ENCODE measurements at places on chromosomes 11 and 22. TPM values are rescaled to one million over a fixed set of nuclear protein-coding genes. Genes with fewer than 3 reads are reported as not detected.

Gene SCN2B
- total RNA-seq: 0.06 TPM

Gene POU2AF1
- total RNA-seq: 0.70 TPM

Gene UBQLNL
- total RNA-seq: 0.24 TPM

Gene ABTB2
- total RNA-seq: 2.1 TPM

Gene YAP1
- total RNA-seq: 16.7 TPM

Gene ANO5
- 5.4 TPM for total RNA-seq

Gene VSIG10L2
- 0.28 TPM for total RNA-seq

Gene GRIK4
- total RNA-seq: not detected

Gene RPS25
- 863 TPM for total RNA-seq

Gene MPZL3
- total RNA-seq: 6.1 TPM

Gene KCNK7
- total RNA-seq: not detected

Gene LPXN
- total RNA-seq: 4.8 TPM

Gene YPEL4
- not detected for total RNA-seq

Gene OVOL1
- total RNA-seq: 1.6 TPM

Gene PRSS23
- total RNA-seq: 11.3 TPM

Gene PHOX2A
- total RNA-seq: not detected

GRCh38 chr22:47175151-47176025, 412.9 kb downstream of the TBC1D22A start:
- DNase-seq: no peak

DNA sequence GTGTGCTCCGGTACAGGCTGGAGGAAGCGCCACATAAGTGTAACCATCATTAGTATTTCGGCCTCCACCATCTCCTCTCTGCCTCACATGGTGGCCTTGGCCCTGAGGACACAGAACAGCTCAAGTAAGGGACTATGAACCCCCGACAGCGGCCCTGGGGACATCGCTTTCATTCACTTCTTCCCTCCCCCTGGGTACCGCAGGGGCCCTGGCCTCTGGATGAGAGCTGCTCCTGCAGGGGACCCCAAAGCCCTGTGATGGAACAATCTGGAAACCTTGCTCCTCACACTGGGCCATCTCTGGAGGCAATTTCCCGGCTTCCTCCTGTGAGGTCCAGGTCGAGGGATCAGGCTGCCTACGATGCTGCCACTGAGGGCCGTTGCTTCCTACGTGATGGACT, 565.5 kb downstream of the BRD1 start:
- DNase-seq: no peak

DNA sequence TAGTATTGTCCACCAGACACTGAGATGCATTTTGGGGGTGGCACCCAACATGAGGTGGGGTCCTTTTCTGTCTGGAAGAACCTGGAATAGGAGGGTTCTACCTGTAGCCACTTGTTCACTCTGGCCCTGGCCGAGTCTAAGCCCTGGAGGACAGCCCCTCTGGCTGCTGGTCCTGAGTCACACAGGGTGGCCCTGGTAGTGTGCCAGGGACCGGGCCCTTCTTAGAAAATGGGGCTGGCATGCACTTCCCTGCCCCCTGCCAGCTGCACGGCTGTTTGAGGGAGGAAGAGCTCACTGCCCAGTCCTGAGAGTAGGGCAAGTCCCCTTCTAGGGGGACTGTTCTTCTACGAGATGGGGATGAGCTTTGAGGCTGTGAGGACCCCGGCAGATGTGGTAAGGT, 2.2 kb downstream of the PLCB3 start:
- no peak for DNase-seq

GRCh38 chr22:43191831-43192230, 4.9 kb upstream of the TTLL12 start:
- no peak for DNase-seq

DNA sequence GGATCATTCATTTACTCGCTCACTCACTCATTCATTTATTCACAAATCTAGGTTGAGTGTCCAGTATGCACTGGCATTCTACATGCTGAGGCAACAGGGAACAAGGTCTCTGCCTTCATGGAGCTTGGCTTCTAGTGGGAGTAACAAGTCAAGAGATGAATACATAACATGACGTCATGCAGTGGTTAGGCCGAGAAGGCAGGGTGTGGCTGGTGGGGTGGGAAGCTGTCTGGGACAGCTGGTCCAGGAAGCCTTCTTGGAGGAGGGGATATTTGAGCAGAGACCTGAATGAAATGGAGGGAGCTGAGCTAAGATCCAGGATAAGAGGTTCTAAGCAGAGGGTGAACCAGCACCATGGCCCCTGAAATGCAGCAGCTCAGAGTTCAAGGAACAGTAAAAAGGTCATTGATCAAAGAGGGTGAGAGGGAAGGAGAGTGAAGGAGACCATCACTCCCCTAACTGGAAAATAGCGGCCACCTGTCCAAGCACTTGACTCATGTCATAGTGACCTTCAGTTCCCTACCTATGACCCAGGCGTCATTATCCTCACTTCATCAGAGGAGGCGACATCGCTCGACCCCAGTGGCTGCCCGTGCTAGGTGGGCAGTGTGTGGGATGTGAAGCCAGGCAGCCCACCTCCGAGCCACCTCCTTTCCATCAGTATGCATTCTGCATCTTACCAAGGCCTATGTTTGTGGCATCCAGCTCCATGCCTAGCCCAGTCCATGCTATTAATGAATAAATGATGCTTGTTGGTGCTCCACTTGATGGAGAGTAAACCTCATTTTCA, 105.0 kb downstream of the TSPAN18 start:
- DNase-seq: no peak

DNA sequence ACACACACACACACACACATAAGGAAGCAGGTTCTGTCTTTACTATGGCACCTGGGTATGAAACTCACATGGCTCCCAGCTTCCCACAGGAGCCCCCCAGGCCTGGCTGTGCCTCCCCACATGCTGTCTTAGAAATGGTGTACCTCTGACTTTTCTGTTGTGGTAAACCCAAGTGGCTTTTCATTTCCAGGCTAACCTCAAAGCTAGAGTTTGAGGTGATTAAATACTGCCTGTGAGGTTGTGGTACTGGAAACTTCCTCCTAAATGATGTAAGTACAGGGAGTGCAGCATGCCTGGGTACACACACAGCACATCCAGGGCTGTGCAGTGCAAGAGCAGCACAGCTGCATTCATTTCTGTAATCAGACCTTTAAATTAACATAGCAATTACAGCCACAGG, 34.4 kb downstream of the ME3 start:
- DNase-seq: no peak

- no peak for DNase-seq
Measured at GRCh38 chr11:3950996-3951660, 95.7 kb downstream of the STIM1 start.

DNA sequence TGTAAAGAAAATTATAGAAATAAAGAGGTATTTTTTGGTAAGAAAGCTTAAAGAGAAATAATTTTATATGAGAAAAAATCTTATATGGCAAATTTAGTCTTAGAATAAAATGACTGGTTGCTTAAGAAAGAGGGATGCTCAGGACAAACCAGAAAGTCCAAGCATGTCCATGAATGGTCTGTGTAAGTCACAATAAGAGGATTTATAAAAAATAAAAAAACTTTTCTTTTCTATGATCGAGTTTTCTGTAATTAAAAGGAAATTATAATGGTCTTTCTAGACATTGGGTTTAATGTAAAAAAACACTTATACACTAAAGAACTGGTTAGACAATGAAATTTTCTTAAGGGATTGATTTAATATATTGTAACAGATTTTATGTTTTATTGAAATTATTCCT, 819.6 kb downstream of the TBC1D22A start:
- DNase-seq: no peak

- DNase-seq: no peak
Measured at GRCh38 chr11:121556937-121557336, 104.2 kb upstream of the SORL1-AS1 start.

GRCh38 chr11:2310073-2310785, 8.4 kb downstream of the TSPAN32 start:
- peak; percentile 11 for DNase-seq

- no peak for DNase-seq
Measured at GRCh38 chr11:3683039-3683438, 11.9 kb upstream of the CHRNA10 start.

DNA sequence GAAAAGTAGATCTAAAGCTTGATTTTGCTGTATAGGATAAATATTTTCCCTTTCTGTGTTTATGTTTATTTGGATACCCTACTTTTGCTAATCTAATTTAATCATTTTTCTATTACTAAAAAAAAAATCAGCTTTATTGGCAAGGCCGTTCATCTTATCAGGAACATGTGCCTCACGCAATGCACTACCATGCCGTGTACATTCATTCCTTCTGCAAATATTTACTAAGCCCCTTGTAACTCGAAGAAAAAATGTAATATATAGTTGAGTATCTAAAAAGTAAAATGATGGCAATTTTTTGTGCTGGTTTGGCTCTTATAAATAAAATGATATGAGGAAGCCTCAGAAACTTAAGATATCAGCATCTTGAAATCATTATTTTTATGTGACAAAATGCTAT, 8.9 kb downstream of the UVRAG start:
- no peak for DNase-seq

DNA sequence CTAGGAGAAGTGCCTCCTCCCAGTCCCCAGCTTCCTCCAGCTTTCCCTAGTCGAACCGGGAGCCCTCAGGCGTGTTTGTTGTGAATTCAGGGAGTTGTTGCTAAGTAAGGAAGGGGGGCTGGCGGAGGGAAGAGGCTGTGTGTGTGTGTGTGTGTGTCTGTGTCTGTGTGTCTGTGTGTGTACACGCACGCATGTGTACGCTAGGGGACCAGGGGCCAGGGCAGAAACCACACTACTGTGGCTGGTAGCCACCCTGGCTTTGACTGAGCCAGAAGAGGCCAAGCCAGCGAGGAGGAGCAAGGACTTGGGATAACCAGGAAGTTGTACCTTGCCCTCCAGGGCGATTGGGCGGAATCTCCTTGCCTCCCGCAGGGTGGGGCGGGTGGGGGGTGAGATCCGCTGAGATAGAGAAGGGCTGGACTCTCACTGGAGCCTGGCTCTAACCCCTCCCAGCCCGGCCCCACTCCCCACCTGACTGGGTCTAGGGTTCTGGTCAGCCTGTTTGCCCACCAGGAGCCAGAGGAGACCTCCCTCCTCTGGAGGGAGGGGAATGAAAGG, 7.5 kb downstream of the BCL9L start:
- peak; percentile 64 for DNase-seq

- no peak for DNase-seq
Measured at GRCh38 chr11:64790205-64791095, 12.1 kb upstream of the SF1 start.

- DNase-seq: no peak
Measured at GRCh38 chr11:119367661-119368120, 13.8 kb downstream of the USP2 start.

DNA sequence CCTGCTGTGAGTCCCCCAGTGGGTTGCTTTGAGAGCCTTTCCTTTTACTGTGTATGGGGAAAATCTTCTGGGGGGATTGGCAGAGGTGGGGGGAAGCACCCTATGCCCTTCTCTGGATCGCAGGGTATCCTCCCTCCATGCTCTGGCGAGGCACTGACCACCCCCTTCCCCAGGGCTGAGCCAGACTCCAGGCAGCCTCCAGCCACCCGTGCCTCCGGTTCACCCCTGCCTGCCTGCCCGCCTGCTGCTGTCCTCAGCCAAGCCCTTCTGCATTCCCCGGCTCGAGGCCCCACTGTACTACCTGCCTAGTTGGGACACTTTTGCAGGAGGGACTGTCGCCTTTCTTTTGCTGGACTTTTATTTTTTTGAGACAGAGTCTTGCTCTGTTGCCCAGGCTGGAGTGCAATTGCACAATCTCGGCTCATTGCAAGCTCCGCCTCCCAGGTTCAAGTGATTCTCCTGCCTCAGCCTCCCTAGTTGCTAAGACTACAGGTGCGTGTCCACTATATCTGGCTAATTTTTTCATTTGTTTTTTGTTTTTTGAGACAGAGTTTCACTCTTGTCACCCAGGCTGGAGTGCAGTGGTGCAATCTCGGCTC, 23.8 kb upstream of the TP53I11 start:
- DNase-seq: no peak

DNA sequence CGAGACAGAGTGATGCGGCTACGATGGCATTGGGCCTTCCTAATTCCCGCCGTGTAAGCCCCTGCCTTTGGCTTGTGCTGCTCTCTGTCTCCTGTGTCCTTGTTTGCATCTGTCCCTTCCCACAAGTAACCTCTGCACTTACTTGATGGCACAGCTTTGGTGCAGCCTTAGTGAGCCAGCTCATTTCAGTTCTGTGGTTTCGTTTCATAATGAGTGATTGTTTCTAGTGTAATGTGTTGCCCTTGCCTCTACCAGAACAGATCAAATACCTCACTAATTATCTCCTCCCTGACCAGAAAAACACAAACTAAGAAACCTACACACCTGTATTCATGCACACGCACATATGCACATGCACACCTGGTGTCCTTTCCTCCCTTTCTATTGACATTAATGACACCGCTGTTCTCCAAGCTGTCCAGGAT, 58.8 kb downstream of the GRK3 start:
- no peak for DNase-seq

- peak; percentile 56 for DNase-seq
Measured at GRCh38 chr11:111765320-111765983, 737 bp downstream of the PPP2R1B start.

DNA sequence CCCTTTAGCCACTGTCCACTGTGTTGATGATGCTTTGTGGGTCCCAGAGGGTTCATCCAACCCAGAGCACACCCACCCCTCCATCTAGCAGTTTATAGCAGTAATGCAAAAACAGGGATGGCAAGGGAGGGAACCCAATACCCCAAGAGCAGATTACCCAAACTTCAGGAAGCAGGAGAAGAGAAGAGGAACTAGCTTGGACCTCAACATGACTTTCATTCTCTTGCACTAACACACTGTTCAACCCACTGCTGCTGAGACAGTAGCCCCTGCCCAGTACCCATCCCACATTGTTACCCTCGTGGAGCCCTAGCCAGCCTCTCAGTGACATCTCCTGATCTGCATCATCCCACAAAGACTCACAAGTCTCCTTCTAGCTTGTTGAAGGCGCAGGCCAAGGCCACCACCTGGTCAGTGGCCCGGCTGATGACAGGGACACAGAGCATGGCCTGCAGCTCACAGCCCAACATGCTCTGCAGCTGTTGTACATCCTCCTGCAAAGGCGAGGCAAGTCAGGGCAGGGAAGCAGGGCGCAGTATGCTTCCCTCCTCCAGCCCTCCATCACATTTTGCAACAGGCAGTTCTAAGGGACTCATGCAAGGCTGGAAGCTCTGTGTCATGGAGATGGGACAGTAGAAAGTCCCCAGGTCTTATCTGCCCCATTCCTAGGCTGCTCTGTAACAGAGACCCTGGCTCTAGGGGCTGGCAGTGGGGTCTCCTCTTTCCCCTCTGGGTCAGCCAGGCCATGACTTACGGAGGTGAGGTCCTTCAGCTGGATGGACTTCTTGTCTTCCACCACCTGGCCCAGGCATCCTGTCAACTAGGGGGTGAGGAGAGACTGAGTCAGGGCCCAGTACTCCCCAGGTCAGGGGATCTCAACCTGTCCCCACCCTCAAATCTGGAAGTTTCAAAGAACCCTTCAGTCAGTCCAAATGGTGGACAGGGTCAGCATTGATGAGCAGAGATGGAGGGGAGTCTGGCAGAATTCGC, 85.5 kb downstream of the PDE2A start:
- no peak for DNase-seq
